ENCODE measurements at places on chromosomes 1 and 21.
A peak's percentile ranks its signal among the peaks of the same experiment; 100 is the strongest.

- DNase-seq = no peak
Observed at GRCh38 chr1:226980122-226980560, 40.0 kb downstream of the COQ8A start.

GRCh38 chr1:222817529-222817928 is 2.7 kb downstream of the DISP1 start:
- DNase-seq = no peak

DNA sequence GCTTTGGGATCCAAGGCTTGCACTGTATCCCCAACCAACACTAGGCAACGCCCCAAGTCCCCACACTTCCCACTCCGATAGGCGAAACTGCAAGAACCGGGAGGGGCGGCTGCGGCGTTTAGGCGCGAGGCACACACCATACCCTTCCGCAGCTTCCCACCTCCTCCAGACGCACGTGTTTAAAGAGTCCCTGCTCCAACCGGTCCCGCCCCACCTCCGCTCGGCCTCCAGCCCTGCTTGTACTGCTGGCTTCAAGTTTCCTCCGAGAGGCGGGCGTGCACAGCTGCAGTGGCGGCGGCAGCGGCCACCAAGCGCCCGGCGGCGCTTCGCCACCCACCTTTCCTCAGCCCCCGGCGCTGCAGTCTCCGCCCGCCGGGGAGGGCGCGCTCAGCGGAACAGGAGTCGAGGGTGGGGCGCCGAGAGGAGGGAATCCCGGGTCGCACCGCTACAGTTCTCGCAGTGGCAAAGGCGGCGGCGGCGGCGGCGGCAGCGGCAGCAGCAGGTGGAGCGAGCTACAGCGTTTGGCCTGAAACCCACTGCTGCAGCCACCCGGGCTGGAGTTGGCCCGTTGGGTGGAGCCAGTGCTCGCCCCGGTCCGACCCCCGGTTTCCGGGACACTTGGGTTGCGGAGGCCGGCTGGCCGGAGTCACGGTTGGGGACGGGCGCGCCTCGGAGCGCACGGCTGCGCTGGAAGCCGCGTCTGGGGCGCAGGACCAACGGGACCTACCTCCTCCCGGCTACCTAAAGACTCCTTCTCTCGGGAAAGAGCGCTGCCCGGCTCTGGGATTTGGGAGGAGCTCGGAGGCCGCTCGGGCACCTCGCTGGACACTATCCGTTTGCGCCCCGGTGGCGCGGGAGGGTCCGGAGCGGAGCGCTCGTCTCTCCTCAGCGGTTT is at the start of gene CNIH3:
TSS of gene CNIH3 (plus strand) at position 457 of the 895 bp plus-strand sequence. CDS start 858 bp downstream, outside the sequence.
- no peak for DNase-seq

GRCh38 chr21:29481081-29481480 is 182.4 kb downstream of the BACH1 start:
- no peak for DNase-seq

DNA sequence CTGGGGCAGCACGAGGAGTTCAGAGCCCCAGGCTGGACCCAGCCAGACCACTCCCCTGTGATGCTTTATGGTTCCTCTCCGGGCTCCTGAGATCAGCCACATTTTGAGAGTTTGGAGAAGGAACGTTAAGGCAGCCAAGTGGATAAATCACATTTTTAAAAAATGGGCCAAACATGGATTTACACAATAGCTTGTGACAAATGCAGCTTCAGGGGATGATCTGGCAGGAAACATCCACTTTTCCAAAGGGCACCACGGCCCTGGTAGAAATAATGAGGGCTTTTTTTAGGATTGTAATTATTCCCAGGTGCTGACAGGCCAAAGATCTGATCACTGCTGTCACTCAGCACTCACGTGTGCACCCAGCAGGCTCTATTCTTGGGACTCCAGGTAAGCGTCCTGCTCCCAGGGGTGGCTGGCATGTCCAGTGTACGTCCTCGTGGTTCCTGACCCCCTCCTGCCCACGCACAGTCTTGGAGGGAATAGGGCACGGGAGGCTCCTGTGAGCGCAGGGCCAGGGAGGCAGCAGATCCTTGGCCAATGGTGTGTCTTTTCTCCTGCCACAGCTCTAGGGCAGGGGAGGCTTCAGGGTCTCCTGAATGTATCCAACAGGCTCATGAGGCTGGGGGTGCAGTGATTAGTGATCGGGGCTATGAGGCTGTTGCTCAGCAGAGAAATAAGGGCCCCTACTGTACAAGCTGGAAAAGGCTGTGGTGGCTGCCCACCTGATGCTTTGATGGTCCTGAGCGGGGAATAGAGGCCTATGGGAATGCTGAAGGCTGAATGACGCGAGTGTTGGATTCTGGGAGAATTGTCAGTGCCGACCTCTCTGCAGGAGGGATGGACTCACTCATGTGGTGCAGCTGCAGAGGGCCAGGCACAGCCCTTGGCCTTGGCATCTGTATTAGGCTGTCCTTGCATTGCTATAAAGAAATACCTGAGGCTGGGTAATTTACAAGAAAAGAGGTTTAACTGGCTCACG is 415.7 kb downstream of the PTPRU start:
- DNase-seq = peak; percentile 59

- DNase-seq = peak; percentile 2
Observed at GRCh38 chr1:203142124-203142523, 14.6 kb downstream of the ADORA1 start.

GRCh38 chr1:223621312-223621734 is 44.2 kb downstream of the CAPN8 start:
- no peak for DNase-seq

DNA sequence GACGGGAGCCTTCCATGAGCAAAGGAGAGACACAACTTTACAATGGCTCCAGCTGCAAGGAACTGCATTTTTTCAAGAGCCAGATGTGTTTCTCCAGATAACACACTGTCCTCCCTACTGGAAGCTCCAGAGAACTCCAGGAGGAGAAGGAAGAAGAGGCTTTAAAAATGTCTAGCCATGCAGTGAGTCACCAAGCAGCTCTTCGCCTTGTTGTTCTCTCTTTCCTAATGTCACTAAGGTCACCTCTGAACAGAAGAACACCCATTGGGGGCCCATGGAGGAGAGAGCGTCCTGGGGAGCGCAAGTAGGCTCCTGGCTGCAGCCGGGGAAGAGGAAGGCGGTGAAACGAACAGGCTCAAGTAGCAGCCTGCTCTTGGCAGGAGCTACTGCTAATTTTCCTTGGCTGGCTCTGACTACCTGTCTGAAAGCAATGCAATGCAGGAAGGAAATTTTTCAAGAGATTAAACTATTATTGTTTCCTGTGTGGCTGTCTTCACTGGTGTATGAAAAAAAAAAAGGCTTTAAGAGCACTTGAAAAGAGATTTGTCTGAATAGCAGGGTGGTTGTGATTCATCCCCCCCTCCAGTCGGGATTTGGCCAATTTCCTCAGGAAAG is 321.9 kb downstream of the SETD4 start:
- no peak for DNase-seq

- no peak for DNase-seq
Observed at GRCh38 chr1:84756001-84756400, 65.7 kb upstream of the SSX2IP start.

- DNase-seq = peak; percentile 85
Observed at GRCh38 chr1:61056573-61057439, 25.6 kb upstream of the NFIA start.

DNA sequence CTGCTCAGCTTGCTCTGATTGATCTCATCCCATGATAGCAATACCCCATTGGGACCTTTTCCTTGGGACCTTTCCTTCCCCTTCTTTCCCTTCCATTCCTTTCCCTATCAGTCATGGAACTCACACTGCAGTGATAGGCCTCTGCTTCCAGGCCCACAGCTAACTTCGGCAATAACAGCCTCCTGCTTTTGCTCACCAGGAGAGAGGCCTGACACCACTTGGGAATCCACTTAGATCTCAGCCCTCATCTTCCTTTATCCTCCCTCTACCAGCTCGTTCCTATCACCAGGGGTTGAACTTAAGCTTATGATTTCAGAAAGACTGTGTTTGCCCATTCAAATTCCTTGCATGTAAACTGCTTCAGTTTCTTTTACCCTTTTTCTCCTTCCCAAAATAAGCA is 11.0 kb upstream of the TIPRL start:
- DNase-seq = no peak

- no peak for DNase-seq
Observed at GRCh38 chr1:15065736-15066135, 87.8 kb upstream of the TMEM51 start.

DNA sequence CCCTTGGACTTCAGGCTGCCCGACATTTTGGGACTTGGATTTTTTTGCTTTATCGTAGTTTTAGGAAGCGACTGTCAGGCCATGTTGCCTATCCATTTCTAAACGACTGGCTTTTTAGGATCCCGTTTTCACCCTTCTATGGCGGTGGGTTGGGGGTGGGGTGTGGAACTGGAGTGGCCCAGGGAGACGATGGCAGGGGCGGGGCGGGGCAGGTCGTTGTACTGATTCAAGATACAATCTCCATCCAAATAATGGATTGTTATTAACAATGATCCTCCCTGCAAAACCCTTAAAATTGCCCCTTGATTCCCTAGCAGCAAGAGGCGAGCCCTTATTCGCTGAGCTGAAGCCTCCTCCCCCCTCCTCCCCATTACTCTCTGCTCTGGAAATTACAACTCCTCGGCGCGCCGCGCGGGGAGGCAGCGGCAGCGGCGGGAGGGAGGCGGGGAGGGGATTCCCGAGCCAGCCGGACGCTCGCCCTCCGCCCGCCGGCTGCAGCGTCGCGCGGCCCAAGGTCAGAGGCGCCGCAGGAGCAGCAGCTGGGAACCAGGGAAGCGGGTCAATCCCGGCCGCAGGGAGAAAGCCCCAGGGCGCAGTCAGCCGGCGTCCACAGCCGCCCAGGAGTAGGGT is at the start of gene TRIM67:
TSS of gene TRIM67 (plus strand) at position 392 of the 630 bp plus-strand sequence. CDS start 912 bp downstream, outside the sequence.
- DNase-seq = no peak

All from posterior vena cava (tissue), 2 donors.